Hypothalamus (tissue), 51 donors: ENCODE measurements at places on chromosomes 5 and 9.

DNA sequence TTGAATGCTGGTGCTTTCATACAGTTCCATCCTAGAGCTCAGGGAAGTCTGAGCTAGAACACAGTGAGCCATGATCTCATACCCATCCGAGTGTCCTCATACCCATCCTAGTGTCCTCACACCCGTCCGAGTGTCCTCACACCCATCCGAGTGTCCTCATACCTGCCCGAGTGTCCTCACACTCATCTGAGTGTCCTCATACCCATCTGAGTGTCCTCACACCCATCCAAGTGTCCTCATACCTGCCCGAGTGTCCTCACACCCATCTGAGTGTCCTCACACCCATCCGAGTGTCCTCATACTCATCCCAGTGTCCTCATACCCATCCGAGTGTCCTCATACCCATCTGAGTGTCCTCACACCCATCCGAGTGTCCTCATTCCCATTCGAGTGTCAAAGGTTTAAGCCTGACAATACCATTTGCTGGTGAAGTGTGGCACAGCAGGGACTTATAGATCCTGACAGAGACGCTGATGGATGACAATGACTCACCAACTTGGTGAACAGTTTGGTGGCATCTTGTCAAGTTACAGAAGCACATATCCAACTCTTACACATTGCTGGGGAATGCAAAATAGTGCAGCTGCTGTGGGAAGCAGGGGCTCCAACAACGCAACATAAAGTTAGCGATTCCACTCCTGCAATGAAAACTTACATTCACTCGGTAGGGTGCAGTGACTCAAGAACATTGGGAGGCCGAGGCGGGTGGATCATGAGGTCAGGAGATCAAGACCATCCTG lies 77.0 kb upstream of the COL5A1 start:
- DNase-seq: no peak

DNA sequence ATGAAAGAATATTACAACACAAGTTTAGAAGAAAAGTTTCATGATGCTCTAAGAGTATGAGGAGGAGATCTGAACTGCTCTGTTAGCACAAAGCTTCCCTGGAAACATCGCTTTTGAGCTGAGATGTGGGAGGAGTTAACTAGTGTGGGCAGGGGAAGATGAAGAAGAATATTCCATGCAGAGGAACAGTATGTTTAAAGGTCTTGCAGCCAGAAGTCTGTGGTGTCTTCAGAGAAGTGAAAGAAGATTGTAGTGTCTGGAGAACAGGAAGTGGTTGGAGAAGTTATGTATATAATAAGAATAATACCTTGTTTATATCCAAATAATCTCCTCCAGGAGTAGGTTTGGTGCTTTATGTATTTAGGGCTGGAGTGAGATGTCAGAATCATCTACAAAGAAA lies 406.7 kb downstream of the MAN2A1 start:
- no peak for DNase-seq

DNA sequence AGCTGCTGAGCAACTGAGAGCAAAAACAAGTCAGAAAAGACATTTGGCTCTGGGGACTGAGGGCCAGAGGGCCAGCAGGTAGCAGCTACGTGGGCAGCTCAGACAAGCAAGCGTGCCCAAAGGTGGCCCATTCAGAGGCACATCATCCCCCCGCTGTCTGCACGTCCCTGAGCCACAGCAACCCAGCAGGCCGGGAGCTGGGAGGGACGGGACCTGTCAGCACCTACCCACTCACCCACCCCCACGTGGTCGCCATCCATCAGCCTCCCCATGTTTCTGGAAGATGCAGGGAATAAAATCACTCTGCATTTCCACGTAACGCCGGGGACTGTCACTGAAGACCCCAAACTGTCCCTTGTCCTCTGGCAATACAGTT lies 167.8 kb downstream of the COL23A1 start:
- no peak for DNase-seq

DNA sequence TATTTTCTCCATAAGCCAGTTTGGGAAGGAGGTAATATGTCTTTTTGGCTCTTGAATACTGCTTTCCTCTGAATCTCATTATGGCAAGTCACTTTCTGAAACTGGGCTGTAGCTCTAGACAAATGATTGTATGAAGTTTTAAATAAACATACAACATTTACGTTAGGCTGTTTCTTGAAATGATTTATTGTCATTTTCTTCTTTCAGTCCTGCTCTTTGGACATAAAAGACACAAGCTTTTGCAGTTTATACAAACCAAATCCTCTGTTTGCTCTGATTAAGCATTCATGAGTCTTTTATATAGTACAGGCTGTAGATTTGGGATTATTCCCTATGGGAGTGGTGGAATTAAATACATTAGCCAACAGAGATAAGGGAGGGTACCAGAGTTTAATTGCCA lies 139.7 kb downstream of the CEP120 start:
- no peak for DNase-seq

DNA sequence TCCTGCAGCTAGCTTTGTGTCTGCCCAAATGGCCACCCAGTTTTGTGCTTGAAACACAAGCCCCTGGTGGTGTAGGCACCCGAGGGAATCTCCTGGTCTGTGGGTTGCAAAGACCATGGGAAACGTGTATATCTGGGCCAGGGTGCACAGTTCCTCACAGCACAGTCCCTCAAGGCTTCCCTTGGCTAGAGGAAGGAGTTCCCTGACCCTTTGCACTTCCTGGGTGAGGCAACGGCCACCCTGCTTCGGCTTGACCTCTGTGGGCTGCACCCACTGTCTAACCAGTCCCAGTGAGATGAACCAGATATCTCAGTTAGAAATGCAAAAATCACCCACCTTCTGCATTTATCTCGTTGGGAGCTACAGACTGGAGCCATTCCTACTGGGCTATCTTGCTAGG lies 865.0 kb upstream of the ACO1 start:
- DNase-seq: no peak

GRCh38 chr9:119094086-119094485 lies 275.1 kb downstream of the BRINP1 start:
- DNase-seq: no peak

- DNase-seq: peak; percentile 7
These were observed 73.8 kb upstream of the CPLX2 start for GRCh38 chr5:175797521-175798038.

- DNase-seq: no peak
These were observed 135.8 kb upstream of the GRHPR start for GRCh38 chr9:37286530-37287175.

- DNase-seq: no peak
These were observed 8.7 kb downstream of the SNCB start for GRCh38 chr5:176621661-176622079.

DNA sequence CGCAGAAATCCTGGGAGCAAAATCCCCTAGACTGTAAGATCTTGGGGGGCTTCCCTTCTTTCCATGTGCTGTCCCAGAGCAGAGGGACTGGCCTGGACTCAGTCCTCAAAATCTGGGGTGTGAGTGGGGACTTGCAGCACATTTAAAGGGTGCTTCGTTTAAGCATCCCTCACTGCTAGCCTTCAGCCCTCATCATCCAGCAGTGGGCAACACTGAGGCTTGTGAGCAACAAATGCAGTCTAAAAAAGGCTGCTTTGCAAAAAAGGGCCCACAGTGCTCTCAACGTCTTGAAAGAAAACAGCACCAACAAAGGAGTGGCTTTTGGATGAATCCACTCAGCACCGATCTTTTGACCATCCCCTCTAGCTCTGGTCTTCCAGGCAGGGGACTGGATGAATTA lies 128.3 kb upstream of the TBC1D2 start:
- no peak for DNase-seq

DNA sequence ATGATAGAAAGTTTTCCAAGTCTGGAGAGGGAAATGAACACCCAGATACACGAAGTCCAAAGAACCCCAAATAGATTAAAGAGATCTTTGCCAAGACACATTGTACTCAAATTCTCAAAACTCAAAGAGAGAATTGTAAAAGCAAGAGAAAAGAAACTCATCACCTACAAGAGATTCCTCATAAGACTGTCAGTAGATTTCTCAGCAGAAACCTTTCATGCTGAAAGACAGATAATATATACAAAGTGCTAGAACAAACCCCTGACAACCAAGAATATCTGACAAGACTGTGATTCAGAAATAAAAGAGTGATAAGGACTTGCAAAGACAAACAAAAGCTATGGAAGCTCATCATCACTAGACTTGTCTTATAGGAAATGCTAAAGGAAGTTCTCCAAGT lies 326.7 kb upstream of the ZNF608 start:
- DNase-seq: no peak

GRCh38 chr5:62127098-62127736 lies 178.8 kb upstream of the KIF2A start:
- DNase-seq: no peak

- DNase-seq: no peak
These were observed 3.9 kb downstream of the RGS14 start for GRCh38 chr5:177361418-177362291.

- DNase-seq: no peak
These were observed 131.3 kb downstream of the PDZD2 start for GRCh38 chr5:31770132-31770720.

DNA sequence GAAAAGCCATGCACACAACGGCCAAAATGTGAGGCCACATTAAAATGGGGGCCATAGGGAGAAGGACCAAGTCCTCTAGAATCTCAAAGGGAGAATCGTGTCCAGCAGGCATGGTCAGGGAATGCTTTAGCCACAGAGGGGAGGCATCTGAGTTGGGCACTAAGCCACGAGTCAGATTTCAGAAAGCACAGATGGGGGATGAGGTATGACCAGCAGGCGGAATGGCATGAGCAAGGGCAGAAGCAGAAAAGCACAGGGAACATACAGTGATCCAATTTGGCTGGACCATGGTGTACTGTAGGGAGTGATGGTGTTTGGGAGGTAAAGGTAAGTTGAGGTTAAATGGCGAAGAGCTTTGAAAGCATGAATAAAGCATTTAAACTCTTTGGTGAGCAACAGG lies 214.6 kb downstream of the TLE1 start:
- DNase-seq: no peak

DNA sequence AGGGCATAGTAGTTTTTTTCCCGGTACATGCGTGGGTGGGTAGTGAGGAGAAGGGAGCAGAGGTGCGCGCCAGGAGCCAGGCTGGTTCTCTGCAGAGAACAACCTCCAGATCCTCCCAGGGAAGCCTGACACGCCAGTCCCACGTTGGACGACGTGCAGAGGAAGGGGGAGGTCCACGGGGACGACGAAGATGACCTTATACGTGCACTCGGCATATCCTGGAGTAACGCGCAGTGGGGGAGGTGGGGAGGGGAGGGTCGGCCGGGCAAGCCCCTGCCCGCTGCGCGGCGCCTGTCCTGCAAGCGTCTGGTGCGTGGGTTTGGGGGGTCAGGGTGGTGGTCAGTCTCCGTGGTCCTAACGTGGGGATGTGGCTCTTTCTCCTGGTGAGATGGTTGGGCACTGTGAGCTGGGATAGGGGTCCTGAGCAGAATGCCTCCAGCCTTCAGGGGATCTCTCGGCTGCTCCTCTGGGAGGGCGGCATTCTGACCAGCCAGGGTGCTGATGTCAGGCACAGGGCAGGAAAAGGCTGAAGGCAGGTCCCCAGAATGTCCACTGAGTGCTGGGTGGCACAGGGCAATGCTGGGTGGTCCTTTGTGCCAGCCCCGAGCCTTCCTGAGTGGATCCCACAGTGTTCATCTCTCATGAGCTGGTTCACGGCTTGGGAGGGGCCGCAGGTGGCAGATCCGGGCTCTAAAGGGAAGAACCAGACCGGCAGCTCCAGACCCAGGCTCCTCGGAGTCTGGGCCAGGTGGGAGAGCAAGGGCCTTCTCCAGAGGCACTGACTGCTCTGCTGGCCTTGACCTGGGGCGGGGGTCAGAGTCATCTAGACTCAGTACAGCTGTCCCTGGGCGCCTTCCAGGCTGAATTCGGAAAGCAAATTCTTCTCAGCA lies 10.5 kb upstream of the SCGB3A1 start:
- no peak for DNase-seq

DNA sequence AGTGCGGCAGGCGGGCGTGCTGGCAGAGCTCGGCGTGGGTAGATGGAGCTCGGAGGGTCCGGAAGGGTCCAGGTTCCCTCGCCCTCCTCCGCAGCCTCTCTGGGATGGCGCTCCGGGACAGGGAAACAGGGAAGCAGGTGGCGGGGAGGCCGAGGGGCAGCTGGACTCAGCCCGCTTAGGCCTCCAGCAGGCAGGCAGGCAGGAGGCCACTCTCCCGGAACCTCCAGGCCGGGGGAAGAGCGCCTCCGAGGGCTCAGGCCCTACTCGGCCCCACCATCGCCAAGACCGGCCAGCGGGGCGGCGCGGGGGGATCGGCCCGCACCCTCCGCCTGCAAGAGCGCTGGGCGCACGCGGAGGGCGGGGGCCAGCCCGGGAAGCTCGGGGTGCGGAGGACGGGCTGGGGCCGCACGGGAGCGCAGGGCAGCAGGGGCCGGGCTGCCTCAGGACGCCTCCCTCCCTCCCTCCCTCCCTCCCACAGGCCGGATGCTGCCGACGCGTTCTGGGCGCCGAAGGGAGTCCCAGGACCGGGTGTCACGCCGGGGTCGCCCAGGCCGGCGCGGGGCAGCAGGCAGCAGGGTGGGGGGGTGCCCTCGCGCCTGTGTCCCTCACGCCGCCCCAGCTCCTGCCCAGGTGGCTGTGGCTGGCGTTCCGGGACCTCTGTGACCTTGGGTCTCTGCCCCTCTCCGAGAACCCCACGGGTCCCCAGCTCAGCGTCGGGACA lies 977 bp downstream of the MGAT4B start:
- DNase-seq: no peak

DNA sequence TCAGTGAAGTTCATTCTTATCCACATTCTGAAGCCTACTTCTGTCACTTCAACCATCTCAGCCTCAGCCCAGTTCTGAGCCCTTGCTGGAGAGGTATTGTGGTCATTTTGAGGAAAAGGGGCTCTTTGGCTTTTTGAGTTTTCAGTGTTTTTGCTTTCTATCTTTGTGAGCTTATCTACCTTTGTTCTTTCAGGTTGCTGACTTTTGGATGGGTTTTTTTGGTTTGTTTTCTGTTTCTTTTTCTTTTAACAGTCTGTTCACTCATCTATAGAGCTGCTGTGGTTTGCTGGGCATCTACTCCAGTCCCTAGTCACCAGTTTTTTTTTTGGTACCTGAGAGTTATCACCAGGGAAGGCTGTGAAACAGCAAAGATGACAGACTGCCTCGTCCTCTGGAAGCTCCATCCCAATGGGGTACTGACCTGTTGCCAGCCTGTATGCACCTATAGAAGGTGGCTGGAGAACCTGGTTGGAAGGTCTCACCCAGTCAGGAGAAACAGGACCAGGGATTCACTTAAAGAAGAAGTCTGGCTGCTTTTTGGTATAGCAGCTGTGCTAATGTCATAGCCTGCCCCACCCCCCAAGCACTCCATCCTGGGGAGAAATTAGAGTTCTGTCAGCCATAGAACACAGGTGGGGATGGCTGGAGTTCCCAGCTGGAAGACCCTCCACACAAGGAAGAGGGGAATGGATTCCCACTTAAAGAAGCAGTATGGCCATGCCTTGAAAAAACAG lies 138.6 kb upstream of the TSLP start:
- DNase-seq: no peak

- DNase-seq: no peak
These were observed 14.6 kb upstream of the SETX start for GRCh38 chr9:132369421-132369820.

- DNase-seq: no peak
These were observed 171.2 kb downstream of the GAPVD1 start for GRCh38 chr9:125432715-125433385.

- DNase-seq: peak; percentile 54
These were observed 3.5 kb upstream of the EXOSC2 start for GRCh38 chr9:130689937-130690700.
